ENCODE measurements at places on chromosomes 16 and 17.

DNA sequence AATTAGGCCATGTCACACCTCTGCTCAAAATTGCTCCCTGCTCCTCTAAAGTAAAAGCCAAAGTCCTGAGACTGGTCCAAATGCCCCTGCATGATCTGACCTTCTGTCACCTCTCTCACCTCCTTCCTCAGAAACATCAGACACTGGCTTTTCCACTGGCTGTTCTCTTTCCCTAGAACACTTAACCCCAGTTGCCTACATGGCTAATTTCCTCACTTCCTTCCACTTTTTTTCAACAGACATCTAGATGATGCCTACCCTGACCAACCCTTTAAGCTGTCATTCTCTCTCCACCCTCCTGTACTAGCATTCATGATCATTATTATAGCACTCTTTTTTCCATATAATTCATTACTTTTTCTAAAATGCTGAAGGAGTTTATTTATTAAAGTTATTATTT is 31.0 kb downstream of the CCT6B start:
- no peak for DNase-seq

GRCh38 chr16:68664297-68664696 is 19.2 kb downstream of the CDH3 start:
- no peak for DNase-seq

- peak; percentile 61 for DNase-seq
These were observed at the start of gene RPRML for GRCh38 chr17:46979147-46979863. Gene RPRML (minus strand): TSS chr17:46979253. CDS start chr17:46979007, 246 bp downstream.

GRCh38 chr16:54489225-54490111 is 202.9 kb upstream of the IRX3 start:
- DNase-seq = peak; percentile 81

- no peak for DNase-seq
These were observed 11.2 kb downstream of the CASC3 start for GRCh38 chr17:40151414-40151963.

DNA sequence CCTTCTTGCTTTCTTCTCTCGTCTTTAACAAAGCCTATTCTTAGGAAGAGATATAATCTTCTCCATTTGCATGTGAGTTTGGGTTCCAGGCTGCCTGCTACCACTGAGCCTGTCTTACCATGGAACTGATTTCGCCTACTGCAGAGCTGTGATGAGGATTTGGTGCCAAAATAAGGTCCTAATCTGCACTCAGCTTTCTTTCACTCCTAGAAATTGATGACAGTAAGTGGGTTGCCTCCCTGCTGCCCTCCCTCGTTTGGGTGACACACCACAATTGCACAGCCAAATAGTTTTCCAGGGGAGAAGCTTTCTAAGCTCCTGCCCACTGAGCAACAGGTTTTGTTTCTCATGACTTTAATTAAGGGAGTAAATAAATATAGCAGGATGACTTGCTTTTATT is 25.1 kb upstream of the ASIC2 start:
- DNase-seq = no peak

GRCh38 chr16:2451851-2452320 is 8.0 kb upstream of the TEDC2 start:
- no peak for DNase-seq

All from NCI-H1930 (cell line).